ENCODE measurements at places on chromosomes 5 and 9.

DNA sequence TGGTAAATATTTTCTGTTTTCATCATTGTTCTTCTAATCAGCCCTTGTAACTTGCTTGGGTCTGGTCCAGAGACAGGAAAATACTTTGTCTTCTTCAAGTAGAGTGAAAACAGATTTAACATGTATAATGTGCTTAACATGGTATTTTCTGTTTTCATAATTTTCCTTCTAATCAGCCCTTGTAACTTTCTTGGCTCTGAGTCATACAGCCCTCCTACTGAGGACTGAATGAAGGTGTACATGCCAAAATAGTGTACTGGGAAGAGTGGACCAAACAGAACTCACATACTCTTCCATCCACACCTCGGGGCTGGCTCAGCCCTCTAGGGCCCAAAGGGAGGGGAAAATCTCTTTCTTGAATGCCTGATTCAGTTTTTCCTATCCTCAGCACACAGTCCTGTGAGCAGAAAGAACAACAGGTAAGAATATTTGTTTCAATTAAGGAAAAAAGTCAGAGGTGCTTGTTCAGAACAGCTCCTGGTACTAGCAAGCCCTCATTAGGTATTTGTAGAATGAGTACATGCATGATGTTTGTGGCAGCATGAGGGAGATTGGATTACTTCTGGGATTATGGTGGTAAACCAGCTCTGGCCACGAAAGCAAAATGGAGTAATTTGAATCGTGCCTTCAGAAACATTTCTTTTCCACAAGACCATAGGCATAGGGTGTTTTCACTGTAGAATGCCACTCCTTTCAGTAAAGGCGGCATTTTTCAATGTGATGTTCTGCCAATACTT, 24.2 kb upstream of the MACIR start:
- no peak for DNase-seq

DNA sequence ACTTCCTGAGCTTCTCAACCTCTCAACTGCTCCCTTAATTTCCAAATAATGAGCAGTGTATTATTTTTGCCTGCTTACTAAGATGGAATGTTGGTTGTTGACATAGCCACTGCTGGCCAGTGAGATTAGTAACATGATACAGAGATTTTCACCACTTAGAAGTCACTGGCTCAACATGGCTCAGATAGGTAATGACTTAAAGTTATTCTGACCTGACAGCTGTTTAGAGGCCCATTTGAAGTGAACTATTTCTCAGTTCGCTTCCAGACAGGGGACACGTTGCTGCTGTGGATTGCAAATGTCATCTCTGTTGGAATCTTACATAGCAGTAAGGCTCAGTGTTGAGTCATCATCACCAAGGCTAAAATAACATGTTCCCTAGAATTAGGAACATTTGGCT, 490.2 kb downstream of the TLE4 start:
- no peak for DNase-seq

- no peak for DNase-seq
Observed at GRCh38 chr5:151587796-151588555, 3.2 kb downstream of the FAT2 start.

DNA sequence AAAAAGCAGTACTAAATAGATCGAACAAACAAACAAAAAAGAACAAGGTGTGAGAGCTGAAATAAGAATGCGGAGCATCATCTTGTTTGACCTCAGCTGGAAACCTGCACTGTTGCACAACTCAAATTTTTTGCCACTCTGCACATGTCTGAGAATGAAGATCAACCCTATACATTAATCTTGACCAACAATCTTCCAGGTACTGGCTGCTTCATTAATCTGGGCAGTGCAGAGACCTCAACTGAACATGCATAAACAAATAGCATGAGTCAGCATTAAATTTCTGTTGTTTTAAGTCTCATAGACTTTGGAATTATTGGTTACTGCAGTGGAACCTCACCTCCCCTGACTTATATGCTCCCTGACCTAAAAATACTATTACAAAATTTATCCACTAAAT, 114.6 kb upstream of the FTMT start:
- DNase-seq: no peak

All from effector memory CD4-positive, alpha-beta T cell (primary cell).